Activated CD8-positive, alpha-beta memory T cell treated with anti-CD3 and anti-CD28 coated beads for 1 hour (primary cell): ENCODE measurements at places on chromosomes 3 and 15.

DNA sequence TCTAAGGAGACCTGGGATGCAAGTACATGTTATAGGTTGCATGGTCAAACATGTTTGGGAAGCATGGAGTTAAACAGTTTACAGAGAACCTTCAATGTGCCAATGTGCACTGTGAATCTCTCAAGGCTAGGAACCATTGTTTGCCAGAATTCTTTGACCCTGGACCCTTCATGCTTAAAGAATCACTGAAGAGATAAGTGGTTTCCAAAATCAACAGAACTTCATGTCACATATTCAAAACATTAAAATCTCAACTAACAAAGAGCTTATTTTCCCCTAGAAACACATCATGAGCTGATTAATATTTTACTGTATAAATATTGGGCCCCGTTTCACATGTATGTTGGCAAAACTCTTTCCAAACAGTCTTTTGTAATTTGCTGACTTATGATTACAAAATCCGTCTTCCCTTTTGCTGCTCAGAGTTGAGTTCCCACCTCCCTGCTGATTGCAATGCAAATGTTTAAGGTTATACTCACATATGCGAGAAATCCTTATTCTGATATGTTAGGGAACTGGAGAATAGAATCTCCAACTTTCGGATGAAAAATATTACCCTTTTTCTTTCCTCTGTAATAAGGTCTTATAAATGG lies 380.2 kb downstream of the DIPK2A start:
- no peak for DNase-seq

- no peak for DNase-seq
Measured at GRCh38 chr15:73569361-73569760, 63.8 kb downstream of the NPTN start.

DNA sequence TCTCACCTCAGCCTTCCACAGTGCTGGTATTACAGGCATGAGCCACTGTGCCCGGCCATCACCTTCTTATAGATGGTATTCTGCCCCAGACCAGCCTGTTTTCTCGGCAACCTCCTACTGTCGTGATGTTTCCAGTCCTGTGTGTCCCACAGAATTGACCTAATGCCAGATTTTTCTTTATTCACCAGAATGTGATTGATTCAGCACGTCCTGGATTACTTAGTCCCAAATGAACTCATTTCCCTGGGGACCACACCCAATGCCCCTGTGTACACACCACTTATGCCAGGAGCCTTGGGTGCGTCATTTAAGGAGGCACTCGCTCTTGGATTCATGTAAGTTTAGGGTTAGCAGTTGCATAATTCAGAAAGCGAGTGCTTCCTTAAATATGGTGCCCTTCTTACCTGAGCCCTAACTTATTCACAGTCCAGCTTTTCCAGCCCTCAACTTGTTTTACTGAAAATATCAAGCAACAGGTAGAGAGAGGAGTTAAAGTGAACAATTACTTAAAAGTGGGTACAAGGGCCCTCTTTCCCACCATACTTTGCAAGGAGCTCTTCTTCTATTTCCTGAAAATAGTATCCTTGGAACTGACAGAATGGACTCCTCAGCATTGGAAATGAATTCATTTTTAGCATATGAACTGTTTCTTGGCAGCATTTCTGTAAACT lies 64.6 kb upstream of the UBE2E1 start:
- DNase-seq, result no peak

DNA sequence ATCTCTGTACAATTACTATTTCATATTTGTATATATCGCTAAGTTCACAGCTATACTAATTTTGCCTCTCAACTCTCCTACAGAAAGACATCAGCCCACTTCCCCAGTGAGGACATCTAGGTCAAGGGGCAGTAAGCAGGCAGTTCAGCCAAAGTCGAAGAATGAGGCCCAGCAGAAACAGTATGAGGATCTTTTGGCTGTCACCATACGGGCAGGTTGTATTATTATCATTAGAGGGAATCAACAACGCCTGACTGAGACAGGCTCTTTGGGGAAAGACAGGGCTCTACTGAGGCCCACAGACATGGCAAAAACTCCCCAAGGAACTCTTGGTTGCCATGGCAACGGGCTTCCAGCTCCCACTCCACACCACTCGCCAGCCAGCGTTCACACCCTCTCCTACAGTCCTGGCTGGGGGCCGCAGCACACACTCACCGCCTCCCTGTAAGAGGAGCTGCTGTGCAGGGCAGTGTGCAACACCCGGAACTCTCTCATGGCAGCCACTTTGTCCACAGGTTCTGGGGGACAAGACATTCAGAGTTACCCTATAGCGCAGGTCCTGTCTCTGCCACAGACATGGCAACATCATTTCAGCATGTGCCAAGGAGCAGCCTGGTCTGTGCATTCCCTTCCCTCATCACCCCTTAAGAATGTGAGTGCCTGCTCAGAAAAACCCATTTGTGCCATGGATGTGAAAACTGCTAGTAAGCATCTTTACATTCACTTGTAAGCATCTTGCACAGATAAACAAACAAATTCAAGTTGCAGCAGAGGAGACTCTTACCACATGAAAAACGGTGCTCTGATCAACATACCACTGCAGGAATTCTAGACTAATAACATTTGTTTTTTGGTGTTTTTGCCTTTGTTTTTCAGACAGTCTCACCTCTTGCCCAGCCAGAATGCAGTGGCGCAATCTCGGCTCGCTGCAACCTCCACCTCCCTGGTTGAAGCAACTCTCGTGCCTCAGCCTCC lies 8.8 kb downstream of the UBL7 start:
- DNase-seq, result no peak

DNA sequence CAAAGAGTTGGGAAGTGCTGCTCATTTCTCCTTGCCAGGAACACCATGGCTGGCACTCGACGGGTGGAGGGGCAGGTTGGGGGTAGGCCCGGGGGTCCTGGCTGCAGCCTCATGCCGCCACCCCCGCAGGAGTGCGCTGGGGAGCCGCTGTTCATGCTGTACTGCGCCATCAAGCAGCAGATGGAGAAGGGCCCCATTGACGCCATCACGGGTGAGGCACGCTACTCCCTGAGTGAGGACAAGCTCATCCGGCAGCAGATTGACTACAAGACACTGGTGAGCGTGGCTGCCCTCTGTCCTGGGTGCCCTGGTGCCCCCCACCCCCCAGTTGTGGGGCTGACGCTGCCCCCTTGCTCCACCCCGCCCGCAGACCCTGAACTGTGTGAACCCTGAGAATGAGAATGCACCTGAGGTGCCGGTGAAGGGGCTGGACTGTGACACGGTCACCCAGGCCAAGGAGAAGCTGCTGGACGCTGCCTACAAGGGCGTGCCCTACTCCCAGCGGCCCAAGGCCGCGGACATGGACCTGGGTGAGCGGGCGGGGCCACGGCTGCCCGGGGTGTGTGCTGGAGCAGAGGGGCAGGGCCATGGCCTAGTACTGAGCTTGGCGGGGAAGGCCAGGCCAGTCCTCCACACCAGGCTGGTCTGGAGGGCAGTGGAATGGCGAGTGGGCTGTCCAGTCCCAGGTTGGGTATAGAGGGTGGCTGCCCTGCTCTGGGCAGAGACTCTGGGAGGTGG lies 45.1 kb downstream of the PLXNA1 start:
- no peak for DNase-seq

DNA sequence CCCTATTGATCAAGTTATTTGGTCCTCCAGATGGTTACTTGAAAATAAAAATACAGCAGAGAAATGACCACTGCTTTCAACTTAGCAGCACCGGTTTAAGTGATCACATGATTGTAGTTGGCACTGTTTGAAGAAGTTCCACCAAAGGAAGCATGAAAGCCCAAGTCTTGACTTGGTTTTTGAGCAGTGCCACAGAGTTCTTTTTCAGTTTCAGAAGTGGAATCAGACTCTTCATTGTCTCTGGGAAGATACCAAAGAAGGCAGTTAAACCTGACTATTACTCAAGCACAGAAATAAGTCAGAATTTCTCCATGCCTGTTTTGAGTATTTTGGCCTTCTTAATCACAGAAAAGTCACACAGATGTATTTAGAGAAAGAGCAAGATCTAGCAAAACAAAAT lies 66.7 kb downstream of the BBX start:
- DNase-seq, result no peak

DNA sequence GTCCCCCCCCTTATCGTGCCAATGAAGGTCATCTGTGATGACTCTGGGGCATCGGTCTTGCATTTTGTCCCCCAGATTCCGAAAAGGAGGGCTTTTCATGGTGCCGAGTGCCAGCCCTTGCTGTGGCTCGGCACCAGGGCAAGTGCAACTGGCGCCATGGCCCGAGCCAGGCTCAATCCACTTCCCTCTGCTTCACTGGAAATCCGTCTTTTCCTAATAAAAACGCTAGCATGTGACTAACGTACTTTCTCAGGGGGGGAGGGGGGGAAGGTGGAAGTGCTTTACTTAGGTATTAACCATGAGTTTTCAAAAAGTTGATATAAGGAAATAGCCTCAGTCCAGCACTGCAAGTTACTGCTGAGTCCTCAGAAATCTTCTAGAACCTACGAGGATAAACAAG lies 20.5 kb downstream of the TRPM1 start:
- no peak for DNase-seq

DNA sequence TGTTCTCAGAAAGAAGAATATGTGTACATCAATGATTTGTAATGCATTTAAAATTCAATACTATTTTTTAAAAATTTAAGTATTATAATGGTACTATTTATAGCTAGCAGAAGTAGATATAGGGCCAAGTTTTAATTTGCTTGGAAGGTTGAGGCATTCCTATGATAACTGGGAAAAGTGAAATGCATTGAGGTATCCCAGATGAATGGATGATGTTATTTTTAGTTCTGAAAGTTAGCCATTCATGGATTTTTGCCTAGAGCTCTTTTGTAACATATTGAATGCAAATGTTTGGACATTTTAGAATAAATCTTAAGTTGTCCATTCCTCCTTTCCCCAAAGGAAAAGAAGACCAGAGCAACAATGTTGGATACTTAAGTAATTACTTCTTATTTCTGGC lies 47.6 kb downstream of the GAP43 start:
- DNase-seq, result no peak

DNA sequence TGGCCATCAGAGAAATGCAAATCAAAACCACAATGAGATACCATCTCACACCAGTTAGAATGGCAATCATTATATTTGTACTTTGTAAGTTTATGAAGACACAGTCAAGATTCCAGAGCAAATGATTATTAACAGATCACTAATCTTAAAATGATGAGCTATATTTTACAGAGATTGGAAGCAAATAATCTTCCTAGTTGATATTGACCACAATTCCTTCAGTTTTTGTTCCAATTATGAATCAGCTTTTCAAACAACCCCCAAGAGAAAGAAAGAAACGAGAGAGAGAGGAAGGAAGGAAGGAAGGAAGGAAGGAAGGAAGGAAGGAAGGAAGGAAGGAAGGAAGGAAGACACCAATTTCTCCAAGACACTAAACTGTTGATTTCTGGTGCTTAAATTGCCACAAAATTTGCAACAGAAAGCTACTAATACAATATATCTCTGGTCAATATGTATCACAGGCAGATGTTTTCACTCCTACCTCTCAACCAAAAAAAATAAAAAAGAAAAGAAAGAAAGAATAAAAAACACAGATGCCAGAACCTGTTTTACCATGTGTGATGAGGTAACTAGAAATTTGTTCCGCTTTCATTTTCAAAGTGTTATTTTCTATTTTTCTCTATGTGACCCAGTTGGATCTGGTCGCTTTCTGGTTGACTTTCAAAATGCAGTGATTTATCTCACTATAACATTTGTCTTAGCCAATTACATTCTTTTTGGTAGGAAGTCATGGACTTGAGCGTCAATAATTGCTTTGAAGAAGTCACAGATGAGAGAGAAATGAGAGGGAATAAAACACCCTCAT lies 1609.6 kb downstream of the SI start:
- DNase-seq, result no peak

GRCh38 chr15:57335719-57336118 lies 40.6 kb upstream of the CGNL1 start:
- DNase-seq, result no peak

DNA sequence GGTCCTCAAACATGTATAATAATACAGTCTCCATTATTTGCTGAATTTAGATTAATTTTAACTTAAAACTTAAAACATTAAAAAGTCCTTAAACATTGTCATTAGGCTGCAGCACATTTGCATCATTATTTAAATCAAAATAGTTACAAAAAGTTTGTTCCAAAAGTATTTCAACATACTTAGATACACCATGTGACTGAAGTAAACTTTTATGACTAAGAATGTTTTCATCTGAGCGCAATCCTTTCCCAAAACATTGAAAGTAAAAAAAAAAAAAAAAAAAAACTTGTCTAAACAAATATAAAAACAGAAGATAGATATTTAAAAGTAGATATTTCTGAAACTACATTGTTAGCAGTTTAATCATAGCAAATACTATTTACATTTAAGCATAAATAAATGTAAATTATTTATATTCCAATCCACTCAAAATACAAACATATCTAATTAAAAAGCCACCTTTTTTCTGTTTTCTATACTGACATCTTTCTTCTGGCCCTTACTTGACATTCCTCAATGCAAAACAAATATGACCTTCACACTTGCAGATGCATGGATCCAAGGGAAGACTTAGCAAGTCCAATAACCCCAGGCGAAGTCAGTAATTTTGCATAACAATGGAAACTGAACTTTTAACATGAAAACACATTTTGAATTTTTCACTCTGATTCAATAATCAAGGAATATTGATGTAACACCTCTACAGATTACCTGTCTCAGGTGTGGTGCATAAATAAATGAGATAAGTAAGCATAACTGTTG lies 10.3 kb downstream of the FAM227B start:
- no peak for DNase-seq

GRCh38 chr15:52240166-52240565 lies 49.0 kb upstream of the GNB5 start:
- DNase-seq, result no peak

GRCh38 chr3:112610121-112610520 lies 30.8 kb downstream of the CCDC80 start:
- DNase-seq, result no peak

DNA sequence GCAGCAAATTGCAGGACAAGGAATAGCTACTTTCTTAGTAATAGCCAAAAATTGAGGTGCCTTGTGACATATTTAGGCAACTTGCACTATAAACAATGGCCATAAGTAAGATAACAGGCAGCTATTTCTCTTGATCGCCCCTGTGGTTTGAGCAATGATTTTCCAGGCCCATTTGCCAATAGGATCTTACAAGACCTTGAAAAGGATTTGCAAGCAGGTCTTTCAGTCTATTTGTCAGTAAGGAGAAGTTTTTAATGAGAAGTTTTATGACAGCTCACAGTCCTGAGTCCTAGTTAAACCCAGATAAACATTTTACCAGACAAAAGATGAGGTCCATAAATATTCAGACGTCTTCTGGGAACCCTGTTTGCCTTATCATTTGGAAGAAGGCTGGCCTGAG lies 645.5 kb downstream of the RBMS3 start:
- no peak for DNase-seq

- no peak for DNase-seq
Measured at GRCh38 chr3:8317661-8318649, 183.7 kb upstream of the LMCD1 start.
